ENCODE measurements at places on chromosomes 1 and 21. TPM values are rescaled to one million over a fixed set of nuclear protein-coding genes. Genes with fewer than 3 reads are reported as not detected.

HES5 gene
- total RNA-seq, result not detected

LRRC71 gene
- total RNA-seq, result not detected

AMY1A gene
- not detected for total RNA-seq

INKA2 gene
- total RNA-seq, result 3.2 TPM

C1orf53 gene
- total RNA-seq, result not detected

ANKRD34A gene
- not detected for total RNA-seq

SIM2 gene
- total RNA-seq, result 25.1 TPM

LHX8 gene
- not detected for total RNA-seq

KRTAP19-3 gene
- not detected for total RNA-seq

FAM163A gene
- not detected for total RNA-seq

SH2D5 gene
- 0.29 TPM for total RNA-seq

SPRR1B gene
- not detected for total RNA-seq

GRCh38 chr1:6423321-6423999 lies 1.1 kb upstream of the ESPN start:
- peaks cover 94% of the 10 kb centered on the region for H3K27me3 ChIP-seq

GRCh38 chr1:7007902-7008301 lies 222.6 kb downstream of the CAMTA1 start:
- no peak overlapping the region for H3K27ac ChIP-seq
- peaks cover 10% of the 10 kb centered on the region for H3K27me3 ChIP-seq
- H3K4me3 ChIP-seq, result no peak overlapping the region
- no peaks in the 10 kb centered on the region for H3K36me3 ChIP-seq

- peaks cover 25% of the 10 kb centered on the region for H3K27me3 ChIP-seq
- H3K27ac ChIP-seq, result no peak overlapping the region
- DNase-seq, result peak; percentile 59
- H3K4me1 ChIP-seq, result peaks cover 63% of the 10 kb centered on the region
- H3K36me3 ChIP-seq, result no peaks in the 10 kb centered on the region
Measured at GRCh38 chr1:214548988-214549387, 2.4 kb downstream of the PTPN14 start.

- no peaks in the 10 kb centered on the region for H3K36me3 ChIP-seq
- no peaks in the 10 kb centered on the region for H3K27me3 ChIP-seq
- H3K4me1 ChIP-seq, result peaks cover 5% of the 10 kb centered on the region
- H3K27ac ChIP-seq, result no peak overlapping the region
Measured at GRCh38 chr1:155026154-155026553, 7.4 kb downstream of the DCST2 start.

DNA sequence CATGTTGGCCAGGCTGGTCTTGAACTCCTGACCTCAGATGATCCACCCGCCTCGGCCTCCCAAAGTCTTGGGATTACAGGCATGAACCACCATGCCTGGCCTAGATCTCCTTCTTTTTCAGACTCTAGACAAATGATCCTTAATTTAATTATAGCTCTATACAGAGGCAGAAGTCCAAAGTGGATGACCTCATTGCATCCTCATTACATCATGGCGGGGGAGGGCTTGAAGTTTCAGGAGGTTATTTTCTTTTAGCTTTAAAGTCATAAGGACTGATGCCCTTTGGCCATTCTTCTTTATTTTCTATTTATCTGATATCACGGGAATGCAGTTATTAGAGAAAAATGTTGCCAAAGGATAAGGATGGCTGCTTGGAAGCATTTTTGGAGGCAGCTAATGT lies 14.1 kb upstream of the MARK1 start:
- H3K27ac ChIP-seq, result no peak overlapping the region
- H3K4me3 ChIP-seq, result no peak overlapping the region
- H3K4me1 ChIP-seq, result no peaks in the 10 kb centered on the region
- DNase-seq, result no peak
- no peaks in the 10 kb centered on the region for H3K27me3 ChIP-seq
- no peaks in the 10 kb centered on the region for H3K36me3 ChIP-seq

DNA sequence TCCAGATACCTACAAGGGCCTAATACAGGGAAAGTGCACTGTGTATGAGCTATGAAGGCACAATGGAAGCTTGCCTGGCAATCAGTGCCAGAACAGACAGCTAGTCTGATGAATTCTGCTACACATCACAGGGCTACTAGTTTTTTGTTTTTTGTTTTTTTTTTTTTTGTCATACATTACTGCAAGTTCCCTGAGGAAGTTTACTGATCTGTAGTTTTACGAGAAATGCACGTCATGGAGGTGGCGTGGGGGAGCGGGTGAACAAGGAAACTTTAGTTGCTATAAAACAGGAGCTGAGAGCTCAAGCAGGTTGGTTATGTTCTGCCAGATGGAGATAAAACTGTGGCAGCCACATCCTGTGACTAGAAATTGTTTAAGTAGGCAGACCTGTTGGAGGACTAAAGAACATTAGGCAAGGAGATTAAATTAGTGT lies 17.7 kb downstream of the PTPRC start:
- H3K27me3 ChIP-seq, result no peaks in the 10 kb centered on the region
- H3K36me3 ChIP-seq, result no peaks in the 10 kb centered on the region
- no peaks in the 10 kb centered on the region for H3K4me1 ChIP-seq
- H3K4me3 ChIP-seq, result no peak overlapping the region
- DNase-seq, result peak; percentile 76

GRCh38 chr21:33299181-33299752 lies 25.5 kb upstream of the IFNAR1 start:
- H3K27me3 ChIP-seq, result no peaks in the 10 kb centered on the region
- peaks cover 17% of the 10 kb centered on the region for H3K4me1 ChIP-seq
- no peak for DNase-seq
- peak overlapping the region; percentile 83 for H3K27ac ChIP-seq

GRCh38 chr1:201889090-201889968 lies 631 bp downstream of the SHISA4 start:
- no peaks in the 10 kb centered on the region for H3K36me3 ChIP-seq
- no peak for DNase-seq
- H3K27me3 ChIP-seq, result no peaks in the 10 kb centered on the region
- peak overlapping the region; percentile 62 for H3K4me3 ChIP-seq
- peak overlapping the region; percentile 66 for H3K27ac ChIP-seq

DNA sequence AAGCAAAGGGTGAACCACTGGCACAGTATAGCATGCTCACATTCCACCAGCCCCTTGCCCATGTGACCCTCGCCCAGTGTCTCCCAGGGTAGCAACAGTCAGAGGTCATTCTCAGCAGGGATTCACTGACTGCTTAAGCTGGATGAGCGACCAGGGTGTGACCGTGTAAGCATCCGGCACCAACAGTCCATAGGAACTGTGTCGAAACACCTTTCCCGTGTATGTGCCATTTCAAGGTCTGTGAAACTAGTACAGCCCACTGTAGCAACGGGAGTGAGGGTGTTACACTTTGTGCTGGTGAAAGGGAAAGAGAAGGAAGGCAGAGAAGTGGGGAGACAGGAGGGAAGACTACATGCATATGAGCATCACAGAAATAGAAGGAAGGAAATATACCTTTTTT lies 10.8 kb downstream of the PIK3C2B start:
- no peaks in the 10 kb centered on the region for H3K36me3 ChIP-seq
- DNase-seq, result no peak
- H3K4me1 ChIP-seq, result peaks cover 39% of the 10 kb centered on the region
- no peak overlapping the region for H3K4me3 ChIP-seq
- no peaks in the 10 kb centered on the region for H3K27me3 ChIP-seq

GRCh38 chr1:51697166-51697565 lies 80.3 kb downstream of the OSBPL9 start:
- no peak overlapping the region for H3K27ac ChIP-seq
- peaks cover 42% of the 10 kb centered on the region for H3K4me1 ChIP-seq
- no peaks in the 10 kb centered on the region for H3K36me3 ChIP-seq
- H3K4me3 ChIP-seq, result no peak overlapping the region
- DNase-seq, result no peak
- H3K27me3 ChIP-seq, result no peaks in the 10 kb centered on the region

- no peak for DNase-seq
- no peaks in the 10 kb centered on the region for H3K36me3 ChIP-seq
- H3K27me3 ChIP-seq, result no peaks in the 10 kb centered on the region
- H3K4me1 ChIP-seq, result peaks cover 50% of the 10 kb centered on the region
- no peak overlapping the region for H3K27ac ChIP-seq
Measured at GRCh38 chr1:30753660-30754123, 3.9 kb downstream of the LAPTM5 start.

GRCh38 chr21:26941421-26941820 lies 25.5 kb downstream of the ADAMTS5 start:
- no peak overlapping the region for H3K27ac ChIP-seq
- DNase-seq, result no peak
- H3K4me3 ChIP-seq, result no peak overlapping the region
- H3K36me3 ChIP-seq, result no peaks in the 10 kb centered on the region
- H3K4me1 ChIP-seq, result peaks cover 16% of the 10 kb centered on the region

- H3K27me3 ChIP-seq, result no peaks in the 10 kb centered on the region
- H3K4me3 ChIP-seq, result no peak within 1 kb of the TSS
- DNase-seq, result no peak
- H3K4me1 ChIP-seq, result no peaks in the 10 kb centered on the region
- no peak within 1 kb of the TSS for H3K27ac ChIP-seq
Measured at GRCh38 chr1:33320619-33321165, at the start of gene A3GALT2. Gene A3GALT2 (minus strand): TSS chr1:33321098. CDS start chr1:33321098, 0 bp downstream.

- H3K4me3 ChIP-seq, result no peak overlapping the region
- no peaks in the 10 kb centered on the region for H3K36me3 ChIP-seq
- no peak overlapping the region for H3K27ac ChIP-seq
- no peaks in the 10 kb centered on the region for H3K4me1 ChIP-seq
Measured at GRCh38 chr1:5423109-5423508, 569.1 kb downstream of the NPHP4 start.
